CD4-positive, alpha-beta T cell (primary cell): ENCODE measurements at places on chromosomes 12 and 14. TPM values are rescaled to one million over a fixed set of nuclear protein-coding genes. Genes with fewer than 3 reads are reported as not detected.

GPN3 gene
- total RNA-seq: 2.8 TPM

OVCH1 gene
- total RNA-seq: not detected

IL23A gene
- total RNA-seq: 27.5 TPM

HELB gene
- 35.8 TPM for total RNA-seq

DNA sequence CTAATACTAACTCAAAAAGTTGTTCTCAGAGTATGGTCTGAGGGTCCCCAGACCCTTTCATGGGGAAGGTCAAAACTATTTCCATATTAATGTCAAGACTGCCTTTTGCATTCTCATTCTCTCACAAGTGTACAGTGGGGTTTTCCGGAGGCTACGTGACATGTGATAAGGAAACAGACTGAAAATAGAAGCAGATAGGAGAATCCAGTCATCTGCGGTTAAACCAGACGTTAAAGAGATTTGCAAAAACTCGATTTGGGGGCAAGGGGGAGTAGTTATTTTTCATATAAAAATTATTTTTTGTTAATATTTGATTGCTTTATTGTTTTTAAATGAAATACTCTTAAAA is 1.0 kb upstream of the NAP1L1 start:
- peak overlapping the region; percentile 99 for H3K27ac ChIP-seq
- peak; percentile 71 for DNase-seq
- peak overlapping the region; percentile 72 for H3K4me3 ChIP-seq
- H3K36me3 ChIP-seq: peaks cover 3% of the 10 kb centered on the region
- H3K4me1 ChIP-seq: peaks cover 23% of the 10 kb centered on the region

DNA sequence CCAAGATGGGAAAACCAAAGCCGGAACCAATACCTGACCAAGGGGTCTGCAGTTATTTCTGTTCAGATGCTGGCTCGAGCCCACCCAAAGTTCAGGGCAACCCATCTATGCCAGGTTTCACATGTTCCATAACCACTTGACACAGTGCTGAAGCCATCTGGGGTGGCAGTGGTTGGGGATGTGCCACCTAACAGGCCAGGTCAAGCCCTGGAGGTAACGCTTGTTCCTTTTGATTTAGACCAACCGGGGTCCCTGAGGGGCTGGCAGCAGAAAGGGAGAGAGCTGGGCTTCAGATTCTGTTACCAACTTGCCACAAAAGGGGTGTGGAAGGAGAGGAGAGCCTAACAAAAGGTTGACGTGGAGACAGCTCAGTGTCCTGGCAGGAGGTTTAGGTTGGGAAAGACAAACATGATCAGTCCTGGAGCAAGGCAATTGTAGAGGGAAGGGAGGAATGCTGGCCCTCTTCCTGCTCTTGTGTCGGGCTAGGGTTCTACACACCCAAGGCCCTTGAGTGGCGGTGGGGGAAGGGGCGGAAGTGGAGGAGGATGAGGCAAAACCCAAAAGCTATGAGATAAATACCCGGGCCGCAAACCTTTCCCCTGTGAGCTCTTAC is 31.9 kb downstream of the CACNA2D4 start:
- no peak for DNase-seq
- H3K36me3 ChIP-seq: no peaks in the 10 kb centered on the region
- no peak overlapping the region for H3K4me3 ChIP-seq

- no peaks in the 10 kb centered on the region for H3K4me1 ChIP-seq
- peaks cover 18% of the 10 kb centered on the region for H3K27me3 ChIP-seq
- H3K36me3 ChIP-seq: no peaks in the 10 kb centered on the region
- no peak for DNase-seq
Observed at GRCh38 chr12:80937391-80938238, at the start of gene LIN7A. TSS of gene LIN7A (minus strand) at chr12:80937934. CDS start at chr12:80937722, 212 bp downstream.
